A172 (cell line): ENCODE measurements at places on chromosomes 11 and 22.
A peak's percentile ranks its signal among the peaks of the same experiment; 100 is the strongest.

GRCh38 chr22:42080287-42080686 lies 787 bp downstream of the SMDT1 start:
- peak; percentile 13 for DNase-seq

GRCh38 chr11:132409573-132410355 lies 1039.3 kb downstream of the NTM start:
- DNase-seq, result no peak

GRCh38 chr22:29477723-29478318 lies 2.2 kb upstream of the NEFH start:
- no peak for DNase-seq

DNA sequence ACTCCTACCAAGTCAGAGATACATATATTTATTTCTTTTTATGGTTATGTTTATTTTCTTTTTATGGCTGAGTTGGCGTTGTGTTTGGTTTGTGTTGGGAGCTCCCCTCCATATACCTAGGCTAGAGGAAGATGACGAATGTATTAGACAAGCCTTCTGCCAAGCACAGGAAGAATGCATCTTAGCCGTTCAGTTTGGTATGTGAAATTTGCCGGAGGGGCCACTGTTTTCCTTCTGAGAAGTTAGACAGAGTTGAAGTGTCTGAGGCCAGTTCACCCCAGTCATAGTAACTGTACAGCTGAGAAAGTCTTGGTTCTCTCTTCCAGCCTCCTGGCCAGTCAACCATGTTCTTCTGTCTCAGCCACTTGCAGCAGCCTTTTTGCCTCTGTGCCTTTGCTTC lies 29.8 kb downstream of the TEAD1 start:
- DNase-seq, result no peak

DNA sequence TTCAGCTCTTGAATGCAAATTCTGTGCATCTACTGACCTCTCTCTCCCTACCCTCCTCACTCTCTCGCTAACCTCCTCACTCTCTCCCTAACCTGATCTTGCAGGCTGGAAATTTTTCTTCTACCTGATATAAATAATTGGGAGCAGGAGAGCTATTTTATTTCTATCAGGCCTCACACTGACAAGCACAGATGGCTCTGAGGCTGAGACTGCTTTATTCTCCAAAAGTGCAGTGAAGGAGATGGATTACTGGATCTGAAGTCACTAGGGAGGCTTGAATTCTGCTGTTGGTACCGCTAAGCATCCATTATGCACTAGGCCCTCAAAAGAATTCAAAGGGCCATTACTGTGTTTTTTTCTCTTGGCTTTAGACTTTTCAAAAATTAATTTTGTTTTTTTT lies 19.4 kb upstream of the LDHA start:
- DNase-seq, result no peak

DNA sequence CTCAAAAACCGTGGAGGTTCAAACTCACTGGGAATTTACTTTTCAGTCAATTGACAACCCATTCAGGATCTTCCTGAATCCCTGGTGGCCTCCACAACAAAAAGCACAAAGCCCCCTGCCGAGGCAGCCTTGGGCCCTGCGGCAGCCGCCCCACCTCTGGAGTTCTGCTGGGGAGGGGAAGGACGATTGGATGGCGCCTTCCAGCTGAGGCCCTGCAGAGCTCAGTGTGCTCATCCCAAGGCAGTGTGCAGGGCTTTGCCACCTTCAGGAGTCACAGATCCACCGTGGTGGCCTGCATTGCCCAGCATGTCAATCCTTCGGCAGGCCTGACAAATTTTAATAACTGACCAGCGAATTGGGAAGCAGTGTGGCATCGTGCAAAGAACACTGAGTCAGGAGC lies 7.4 kb downstream of the ZFTA start:
- no peak for DNase-seq

DNA sequence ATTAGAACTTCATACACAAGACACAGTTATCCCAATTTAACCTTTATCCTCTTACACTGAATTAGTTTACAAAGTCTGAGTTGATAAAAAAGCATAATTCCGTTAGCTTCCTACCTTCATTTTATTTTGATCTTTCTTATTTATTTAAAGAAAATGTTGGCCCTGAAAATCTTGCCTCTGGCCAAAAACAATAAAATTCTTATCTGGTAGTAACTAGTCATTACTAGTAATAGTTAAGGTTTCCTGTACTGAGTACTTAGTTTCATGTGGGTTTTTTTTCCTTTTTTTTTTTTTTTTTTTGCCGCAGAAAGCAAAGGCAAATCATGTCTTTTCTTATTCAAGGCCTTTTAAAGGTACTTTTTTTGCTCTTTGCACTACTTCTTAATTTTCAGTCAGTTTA lies 120.6 kb downstream of the PAX6 start:
- no peak for DNase-seq

- DNase-seq, result no peak
These were observed 159.9 kb upstream of the NAV2 start for GRCh38 chr11:19552656-19553260.
